ENCODE measurements at places on chromosomes 7 and 10.

- no peak for DNase-seq
Measured at GRCh38 chr10:70418229-70418628, 14.3 kb downstream of the EIF4EBP2 start.

GRCh38 chr10:58757352-58758065 is 244.8 kb downstream of the BICC1 start:
- DNase-seq: no peak

DNA sequence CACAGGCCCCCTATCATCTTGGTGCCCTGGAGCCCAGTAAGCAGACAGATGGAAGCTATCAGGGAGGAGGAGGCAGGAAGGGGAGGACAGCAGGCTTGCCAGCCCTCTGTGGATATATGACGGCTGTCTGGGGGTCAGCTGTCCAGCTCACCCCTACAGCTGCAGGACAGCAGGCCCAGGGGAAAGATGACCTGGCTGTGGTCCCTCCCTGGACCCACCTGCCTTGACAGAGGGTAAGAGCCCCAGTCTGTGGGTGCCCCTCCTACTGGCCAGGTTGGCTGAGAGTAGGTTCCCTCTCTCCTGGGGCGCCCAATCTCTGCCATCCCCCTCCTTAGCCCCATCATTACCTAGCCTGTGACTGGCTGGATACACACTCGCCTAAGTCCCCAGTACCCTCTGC is 62.5 kb downstream of the C10orf143 start:
- DNase-seq: no peak

DNA sequence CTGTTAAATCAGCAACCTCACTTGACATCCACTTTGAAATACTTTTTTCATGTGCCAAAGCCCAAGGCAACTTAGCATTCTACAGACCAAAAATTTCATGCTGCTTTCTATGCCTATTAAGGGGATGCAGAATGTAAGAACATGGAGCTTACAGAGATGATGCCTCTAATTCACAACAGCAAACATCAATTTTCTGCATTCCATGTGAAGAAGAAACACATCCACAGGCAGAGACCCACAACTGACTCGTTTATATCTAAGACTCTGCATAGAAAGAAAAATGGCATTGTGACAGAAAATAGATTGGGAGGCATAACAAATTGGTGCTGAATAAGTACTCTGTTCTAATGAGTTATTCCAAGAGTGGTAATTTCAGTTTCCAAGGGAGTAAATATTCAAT is 107.6 kb downstream of the SGMS1 start:
- DNase-seq: no peak

DNA sequence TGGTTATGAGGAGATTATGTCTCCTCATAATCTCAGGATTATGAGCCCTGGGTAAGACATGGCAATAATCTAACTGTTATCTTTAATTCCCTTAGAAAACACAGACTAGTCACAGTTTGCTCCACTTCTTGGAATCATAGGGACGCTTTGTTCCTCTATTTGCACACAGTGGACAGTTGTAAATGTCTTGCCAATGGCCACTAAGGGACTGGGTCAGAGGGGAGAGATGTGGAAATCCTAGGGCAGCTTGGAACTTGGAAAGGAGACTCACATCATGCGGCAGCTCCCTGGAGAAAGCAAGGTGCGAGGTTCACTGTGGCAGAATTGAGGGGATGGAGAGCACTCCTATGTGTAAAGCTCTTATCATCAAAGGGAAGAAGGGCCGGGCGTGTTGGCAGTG is 266.1 kb downstream of the PRPF18 start:
- peak; percentile 70 for DNase-seq

- DNase-seq: no peak
Measured at GRCh38 chr10:128062881-128063563, 63.2 kb downstream of the MKI67 start.

GRCh38 chr10:16856567-16856966 is 39.3 kb upstream of the RSU1 start:
- no peak for DNase-seq

- no peak for DNase-seq
Measured at GRCh38 chr10:91953600-91954160, 30.1 kb downstream of the BTAF1 start.

DNA sequence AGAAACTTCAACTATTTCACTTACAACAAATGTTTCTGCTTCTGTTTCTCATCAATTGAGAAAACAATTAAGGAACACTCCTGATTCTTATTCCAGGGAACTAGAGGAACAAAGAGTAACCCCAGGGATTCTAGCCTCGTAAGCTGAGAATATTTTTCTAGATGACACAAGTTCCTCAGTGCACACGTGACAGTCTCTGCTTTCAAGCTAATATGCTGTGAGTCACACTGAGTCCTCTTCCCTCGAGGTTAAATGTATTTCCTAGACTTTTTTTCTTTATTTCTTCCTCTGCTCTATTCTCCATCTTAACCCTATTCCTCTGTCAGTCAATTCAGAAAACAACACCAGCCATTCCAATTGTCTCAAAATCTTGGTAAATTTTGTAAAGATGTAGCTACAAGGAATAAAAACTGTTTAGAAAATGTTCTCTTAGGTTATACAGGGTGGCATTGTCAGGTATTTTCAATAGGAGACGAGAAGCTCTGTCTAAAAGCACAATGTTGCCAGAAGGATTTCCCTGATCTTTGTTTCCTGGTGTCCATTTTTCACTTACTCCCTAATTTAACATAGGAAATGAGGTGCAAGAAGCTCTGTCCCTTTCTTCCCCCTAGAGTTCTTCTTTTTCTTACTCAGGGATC is 5.8 kb upstream of the C1GALT1 start:
- no peak for DNase-seq

DNA sequence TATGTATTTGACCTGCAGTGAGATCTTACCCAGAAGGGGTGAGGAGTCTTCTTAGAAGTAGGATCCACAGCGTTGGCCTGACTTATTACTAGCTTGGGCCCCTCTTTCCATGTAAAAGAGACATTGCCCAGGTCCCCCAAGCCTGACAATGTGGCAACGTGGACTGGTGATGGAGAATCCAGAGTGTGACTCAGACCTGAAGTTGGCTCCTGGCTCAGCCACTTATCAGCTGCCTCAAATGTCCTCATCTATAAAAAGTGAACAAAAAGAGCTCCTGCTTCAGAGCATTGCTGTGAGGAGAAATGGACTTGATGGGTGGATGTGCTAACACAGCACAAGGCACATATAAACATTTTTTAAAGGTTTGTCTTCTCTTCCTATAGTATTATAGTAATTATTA is 35.4 kb upstream of the TECTB start:
- DNase-seq: no peak

DNA sequence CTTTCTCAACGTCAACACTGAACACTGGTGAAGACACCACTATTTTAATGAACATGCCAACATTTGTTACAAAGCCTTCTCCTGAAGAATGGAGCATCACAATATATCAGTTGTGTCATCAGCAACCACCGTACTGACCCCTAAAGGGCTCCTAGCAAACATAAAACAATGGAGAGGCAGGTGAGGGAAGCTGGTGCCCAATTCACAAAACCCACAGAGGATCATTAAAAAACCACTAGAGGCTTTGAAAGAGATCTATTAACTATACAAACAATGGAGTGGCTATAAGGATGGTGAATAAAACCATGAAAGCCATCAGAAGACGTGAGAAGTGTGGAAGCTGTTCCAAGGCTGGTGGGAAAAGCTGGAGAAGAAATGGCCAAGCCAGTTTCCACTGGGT is 150.8 kb downstream of the FAM107B start:
- no peak for DNase-seq

DNA sequence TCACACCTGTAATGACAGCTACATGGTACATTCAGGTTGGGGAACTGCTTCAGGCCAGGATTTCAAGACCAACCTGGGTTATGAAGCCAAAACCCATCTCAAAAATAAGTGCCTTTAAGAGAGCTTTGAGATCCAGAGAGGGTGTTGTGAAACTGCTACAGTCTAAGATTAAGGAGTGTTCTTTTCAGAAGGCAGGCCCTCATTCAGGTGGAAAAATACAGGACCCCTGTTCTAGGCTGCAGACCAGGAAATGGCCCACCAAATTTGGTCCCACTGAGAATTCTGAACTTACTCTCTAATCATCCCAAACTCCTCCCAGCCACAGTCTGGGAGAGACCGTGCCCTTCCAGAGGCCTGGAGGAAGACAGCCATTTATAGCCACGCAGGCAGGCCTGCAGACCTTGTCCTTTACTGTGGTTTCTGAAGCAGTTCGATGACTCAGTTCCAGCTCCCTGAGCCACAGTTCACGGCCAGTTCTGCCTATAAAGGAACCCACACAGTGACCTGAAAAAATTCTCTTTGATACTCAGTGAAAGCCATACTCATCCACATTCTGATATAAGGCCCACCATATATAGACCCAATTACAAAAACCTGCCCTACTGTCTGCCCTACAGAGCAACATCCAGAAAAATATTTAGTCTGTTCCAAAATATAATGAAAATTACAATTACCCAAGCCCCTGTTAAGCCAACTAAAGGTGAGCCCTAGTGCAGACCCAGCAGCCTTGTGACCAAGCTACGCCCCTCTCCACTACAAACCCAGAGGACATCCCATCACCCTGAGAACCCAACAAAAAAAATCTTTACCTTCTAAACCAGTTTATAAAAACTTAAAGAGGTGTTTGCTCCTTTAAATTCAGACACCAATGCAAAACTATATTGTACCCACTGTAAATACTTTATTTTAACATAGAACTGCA is 21.2 kb downstream of the ZNF680 start:
- DNase-seq: peak; percentile 76

- no peak for DNase-seq
Measured at GRCh38 chr10:16689227-16689626, 128.0 kb downstream of the RSU1 start.

DNA sequence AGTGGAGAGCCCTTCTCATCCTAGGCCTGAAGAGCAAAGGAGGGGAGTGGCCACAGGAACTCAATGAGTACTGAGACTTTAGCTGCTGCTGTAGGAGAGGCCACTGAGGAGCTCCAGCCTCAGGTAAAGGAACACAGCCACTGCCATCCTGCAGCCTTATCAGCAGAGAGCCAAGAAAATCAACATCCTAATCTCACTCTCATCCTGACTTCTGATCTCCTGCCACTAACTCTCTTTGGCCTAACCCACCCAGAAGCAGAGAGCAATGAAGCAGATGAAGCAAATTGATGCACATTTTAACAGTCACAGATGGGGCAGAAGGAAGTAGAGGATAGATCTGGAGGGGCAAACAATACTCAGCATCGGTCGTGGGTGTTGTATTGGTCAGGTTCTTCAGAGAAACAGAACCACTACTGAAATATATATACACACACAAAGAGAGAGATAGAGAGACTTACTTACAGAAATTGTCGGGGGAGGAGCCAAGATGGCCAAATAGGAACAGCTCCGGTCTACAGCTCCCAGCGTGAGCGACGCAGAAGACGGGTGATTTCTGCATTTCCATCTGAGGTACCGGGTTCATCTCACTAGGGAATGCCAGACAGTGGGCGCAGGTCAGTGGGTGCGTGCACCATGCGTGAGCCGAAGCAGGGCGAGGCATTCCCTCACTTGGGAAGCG is 297.6 kb downstream of the MTERF1 start:
- no peak for DNase-seq

DNA sequence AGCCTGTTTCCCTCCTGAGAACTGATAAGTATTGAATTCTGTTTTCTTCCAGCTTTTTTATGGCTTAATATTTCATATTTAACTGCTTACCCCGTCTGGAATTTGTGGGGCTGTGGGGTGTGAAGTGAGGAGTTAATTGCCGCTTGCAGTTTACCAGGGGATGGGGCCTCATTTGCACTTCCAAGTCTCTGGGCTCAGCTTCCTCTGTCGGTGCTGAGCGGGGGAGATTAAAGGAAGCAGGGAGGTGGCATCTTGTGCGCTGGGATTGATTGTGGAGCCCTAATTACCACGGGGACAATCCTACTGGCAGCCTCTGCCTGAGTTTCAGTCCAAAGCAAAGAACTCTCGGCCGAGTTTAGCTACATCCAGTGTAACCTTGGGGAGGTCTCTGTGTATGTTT is 33.4 kb downstream of the ELFN1 start:
- no peak for DNase-seq

GRCh38 chr10:123101872-123102271 is 33.9 kb upstream of the HMX3 start:
- no peak for DNase-seq

- DNase-seq: no peak
Measured at GRCh38 chr7:131320603-131321002, 7.1 kb upstream of the MKLN1 start.

GRCh38 chr7:157597562-157597961 is 260.8 kb downstream of the DNAJB6 start:
- no peak for DNase-seq

DNA sequence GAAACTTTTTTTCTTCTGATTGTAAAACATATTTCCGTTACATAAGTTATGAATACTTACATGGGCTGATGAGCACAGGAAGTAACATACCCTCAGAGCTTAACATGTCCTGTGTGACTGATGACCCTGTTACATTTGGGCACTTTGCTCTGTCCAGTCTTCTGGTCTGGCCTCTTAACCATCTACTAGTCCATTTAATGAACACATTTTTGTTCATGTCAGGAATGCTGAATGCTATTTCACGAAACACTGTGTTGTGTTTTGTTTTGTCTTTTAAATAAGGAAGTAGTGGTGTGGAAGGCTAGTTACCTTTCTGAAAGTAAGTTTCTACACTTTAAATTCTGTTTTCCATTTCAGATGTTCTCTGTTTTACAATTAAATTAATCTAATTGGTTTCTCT is 77.7 kb downstream of the RBM33 start:
- DNase-seq: no peak

All from ascending aorta (tissue), 2 donors.